GM13976 (cell line): ENCODE measurements at places on chromosomes 2 and 18.

DNA sequence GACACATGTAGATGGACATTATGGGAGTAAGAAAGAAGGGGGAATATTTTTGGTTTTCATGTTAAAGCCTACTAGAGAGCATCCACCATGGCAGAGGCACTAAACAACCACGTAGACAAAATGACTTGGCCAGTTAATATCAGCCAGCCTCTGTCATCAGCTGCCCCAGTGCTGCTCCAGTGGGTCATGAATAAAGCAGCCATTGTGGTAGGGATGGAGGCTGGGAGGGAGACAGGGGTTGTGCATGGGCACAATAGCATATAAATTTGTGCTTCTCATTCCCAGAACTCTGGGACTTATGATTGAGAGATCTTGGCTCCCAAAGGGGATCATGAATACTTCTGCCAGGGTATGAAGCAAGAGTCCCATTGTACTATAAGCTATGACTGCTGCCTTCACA lies 31.1 kb upstream of the CXCR4 start:
- no peak for DNase-seq

- no peak for DNase-seq
These were observed 19.9 kb upstream of the SCYGR1 start for GRCh38 chr2:227407591-227408151.

- DNase-seq: no peak
These were observed 1564.6 kb upstream of the NXPH2 start for GRCh38 chr2:140344838-140345237.

- no peak for DNase-seq
These were observed 67.4 kb downstream of the TXNL1 start for GRCh38 chr18:56570978-56571377.

DNA sequence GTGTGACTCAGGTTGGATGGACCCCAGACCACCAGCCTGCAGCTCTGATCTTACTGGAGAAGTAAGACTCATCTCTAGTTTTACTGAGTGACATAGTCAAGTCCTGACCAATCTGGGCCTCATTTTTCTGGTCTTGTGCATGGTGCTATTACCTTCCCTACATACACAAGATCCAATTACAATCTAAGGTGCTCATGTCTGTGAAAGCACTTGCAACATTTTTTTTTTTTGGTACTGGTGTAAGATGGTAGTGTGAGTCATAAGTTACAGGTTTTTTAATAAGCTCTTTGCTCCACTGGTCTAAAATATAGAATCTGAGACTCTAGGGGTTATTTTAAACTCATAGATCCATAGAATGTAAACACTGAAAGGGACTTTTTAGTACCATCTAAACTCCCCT lies 117.3 kb upstream of the EFEMP1 start:
- DNase-seq: no peak

GRCh38 chr2:157152362-157152761 lies 105.1 kb upstream of the GALNT5 start:
- no peak for DNase-seq

DNA sequence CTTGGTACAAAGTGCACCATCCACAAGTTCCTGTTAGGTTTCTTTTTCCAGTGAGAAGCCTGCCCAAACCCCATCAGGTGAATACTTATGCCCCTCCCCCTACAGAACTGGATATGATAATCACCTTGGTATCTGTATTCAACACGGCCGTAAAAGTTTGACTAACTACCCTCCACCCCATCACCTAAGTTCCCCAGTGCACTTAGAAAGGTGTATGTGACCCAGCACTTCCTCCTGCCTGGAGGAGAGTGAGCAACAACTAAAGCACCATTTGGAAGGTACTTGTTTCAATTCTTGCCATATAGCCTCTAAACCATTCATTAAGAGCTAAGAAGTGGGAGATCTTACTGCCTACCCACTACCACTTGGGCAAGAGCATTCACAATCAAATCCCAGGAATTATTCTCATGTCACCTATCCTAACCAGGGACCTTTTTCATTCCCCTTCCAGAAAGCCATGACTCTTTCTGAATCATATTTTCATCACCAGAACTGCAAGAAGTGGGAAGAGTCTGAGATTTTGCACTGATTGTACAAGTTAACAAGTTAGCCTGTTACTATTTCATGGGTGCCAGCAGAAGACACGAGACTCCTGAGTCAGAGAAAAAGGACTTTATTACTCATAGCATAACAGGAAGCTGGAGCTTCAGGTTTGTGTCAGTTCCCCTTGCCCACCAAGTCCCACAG lies 53.5 kb upstream of the NDUFV2 start:
- no peak for DNase-seq

DNA sequence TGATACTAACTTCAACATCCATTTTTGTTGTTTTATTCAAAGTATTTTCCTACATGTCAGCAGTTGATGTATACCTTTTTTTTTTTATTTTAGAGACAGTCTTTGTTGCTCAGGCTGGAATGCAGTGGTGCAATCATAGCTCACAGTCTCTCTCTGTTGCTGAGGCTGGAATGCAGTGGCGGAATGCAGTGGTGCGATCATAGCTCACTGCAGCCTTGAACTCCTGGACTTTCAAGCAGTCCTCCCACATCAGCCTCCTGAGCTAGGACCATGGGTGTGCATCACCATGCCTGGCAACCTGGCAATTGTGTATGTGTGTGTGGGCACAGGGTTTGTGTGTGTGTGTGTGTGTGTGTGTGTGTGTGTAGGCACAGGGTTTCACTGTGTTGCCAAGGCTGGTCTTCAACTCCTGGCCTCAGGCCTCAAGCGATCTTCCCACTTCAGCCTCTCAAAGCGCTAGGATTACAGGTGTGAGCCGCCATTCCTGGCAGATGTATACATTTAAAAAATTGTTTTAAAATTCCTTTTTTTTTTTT lies 24.8 kb downstream of the SANBR start:
- DNase-seq: no peak

DNA sequence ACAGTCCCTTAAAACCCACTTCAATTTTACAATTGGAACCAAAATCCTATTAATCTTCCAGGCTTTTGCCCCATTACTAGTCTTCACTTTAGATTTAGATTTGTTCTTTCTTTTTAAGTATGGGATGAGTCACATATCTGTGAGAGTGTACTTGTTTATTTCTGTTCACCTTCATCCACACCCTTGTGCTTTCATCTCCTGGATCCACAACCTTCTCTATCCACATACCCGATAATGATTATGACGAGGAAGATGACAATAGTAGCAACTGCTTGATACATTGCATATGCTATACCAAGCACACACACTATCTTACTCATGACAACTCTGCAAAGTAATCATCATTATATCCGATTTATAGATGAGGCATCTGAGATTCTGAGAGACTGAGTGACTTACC lies 297.3 kb downstream of the PLCL1 start:
- DNase-seq: no peak

DNA sequence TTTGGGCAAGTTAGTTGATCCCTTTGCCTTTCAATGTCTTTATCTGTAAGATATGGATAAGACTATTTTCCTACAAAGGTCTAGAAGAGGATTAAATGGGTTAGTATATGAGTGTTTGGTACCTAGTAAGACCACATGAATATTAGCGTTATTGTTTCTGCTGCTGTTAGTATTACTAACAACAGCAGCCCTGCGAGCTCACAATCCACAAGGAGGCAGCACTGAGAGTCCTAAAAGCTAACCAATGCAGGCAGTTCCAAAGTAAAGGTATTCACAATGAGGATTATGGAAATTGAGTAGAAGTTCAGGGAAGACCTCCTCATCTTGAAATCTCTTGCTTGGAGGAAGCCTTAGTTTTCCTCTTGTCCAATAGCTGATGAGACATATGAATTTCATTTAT lies 248.9 kb downstream of the TDRD15 start:
- no peak for DNase-seq

GRCh38 chr2:42328148-42328833 lies 32.7 kb downstream of the COX7A2L start:
- DNase-seq: no peak

- no peak for DNase-seq
These were observed 272.8 kb downstream of the RND3 start for GRCh38 chr2:150214626-150215025.

GRCh38 chr2:192208848-192209247 lies 14.1 kb upstream of the TMEFF2 start:
- no peak for DNase-seq

GRCh38 chr18:77108001-77108692 lies 24.4 kb downstream of the MBP start:
- DNase-seq: no peak

DNA sequence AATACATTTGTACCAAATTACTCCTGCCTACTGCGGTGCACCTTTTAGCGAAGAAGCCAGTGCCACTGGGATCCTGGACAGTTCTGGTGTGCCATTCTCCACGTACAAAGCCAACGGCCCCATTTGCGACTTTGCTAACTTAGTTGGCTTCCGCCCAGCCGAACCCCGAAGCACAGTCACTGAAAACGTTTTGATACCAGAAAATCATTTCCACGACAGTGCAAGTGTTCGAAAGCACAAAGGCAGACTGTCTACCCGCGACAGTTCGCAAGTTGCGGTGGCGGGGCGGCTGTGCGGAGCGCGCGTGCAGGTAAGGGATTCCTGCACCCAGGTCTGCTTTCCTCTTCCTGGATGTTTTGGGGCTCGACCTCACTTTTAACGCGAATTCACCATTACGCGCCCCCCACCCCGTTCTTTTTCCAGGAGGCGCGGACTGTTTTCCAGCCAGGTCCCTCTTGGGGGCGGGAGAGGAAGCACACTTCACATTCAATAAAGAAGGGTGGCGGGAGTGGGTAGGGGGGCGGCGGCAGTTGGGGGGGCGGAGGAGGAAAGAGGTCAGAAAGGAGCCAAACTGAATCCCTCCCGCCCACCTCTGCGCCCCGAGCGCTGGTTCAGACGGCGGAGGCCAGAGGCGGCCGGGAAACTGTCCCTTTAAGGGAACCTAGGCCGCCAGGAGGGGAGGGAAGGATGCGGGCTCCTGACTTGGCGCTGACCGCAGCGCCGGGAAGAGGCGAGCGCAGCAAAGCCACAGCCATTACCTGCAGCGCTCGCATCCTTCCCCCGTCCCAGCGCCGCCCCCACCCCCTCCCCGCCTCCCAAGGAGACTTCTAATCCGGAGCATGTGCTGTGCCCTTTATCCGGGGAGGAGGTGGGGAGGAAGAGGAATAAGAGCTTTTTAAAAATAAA lies 107.4 kb upstream of the KCTD1 start:
- DNase-seq: no peak

GRCh38 chr2:154623819-154624218 lies 74.7 kb upstream of the KCNJ3 start:
- DNase-seq: peak; percentile 17

DNA sequence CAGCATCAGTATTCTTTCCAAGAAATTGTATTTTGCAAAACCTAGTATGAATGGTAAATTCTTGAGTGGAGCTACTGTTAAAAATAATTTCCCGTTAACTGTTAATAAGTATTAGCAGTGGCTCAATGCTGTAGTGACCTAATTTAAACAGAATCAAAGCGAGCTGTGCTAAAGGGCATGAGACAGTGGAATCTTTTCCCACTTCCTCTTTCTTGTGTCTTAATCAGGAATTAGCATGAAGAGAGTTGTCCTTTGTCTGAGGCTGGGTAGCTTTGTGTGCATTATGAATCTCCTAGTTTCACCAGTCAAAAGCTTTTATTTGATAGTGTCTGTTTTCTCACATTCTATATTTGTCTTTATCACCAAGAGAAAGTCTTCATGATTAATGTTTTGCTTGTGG lies 298.8 kb upstream of the GCFC2 start:
- DNase-seq: no peak

DNA sequence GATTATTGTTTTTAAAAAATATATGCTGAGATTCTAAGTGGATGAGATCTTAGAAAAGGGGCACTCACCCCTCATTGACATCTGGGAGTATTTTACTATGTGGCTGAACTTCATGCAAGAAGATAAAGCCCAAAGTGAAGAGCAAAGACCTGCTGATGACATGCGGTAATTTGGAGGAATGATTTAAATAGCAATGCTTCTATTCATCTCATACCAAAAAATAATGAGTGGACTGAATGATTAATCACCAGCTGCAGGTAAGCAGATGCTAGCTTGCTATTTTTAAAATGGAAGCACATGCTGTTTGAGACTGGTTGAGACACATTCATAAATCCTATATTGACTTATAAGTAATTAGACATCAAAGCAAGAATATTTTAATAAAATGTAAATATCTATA lies 12.7 kb upstream of the CDK15 start:
- no peak for DNase-seq

DNA sequence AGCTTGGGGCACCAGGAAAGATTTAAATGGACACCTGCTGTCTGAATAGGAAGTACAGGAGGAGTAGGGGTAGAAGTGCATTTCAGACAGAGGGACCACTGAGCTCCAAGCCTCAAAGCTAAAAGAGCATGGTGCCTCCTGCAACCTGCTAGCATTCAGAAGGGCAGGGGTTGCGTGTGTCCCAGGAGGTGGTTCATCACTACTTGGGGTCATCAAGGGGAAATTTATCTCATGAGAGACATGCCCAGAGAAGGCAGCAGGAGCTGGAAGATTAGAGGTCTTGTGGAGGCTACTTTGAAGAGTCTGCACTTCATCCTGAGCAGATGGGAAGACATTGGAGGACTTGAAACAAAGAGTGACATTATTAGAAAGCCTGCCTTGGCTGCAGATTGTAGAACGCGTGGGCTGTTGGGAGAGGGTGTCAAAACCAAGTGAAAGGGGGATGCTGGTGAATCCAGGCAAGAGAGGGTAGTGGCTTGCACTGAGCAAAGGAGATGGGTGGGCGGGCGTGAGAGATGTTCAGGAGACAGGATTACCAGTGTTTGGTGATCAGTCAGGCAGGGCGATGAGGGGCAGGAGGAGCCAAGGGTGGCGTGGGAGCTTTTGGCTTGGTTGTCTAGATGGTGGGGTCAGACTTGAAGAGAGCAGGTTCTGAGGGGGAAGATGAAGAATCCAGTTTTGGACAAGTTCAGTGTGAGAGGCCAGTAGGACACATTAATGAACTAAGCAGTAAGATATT lies 154.0 kb downstream of the DYSF start:
- DNase-seq: no peak

GRCh38 chr2:241137276-241138190 lies 11.7 kb downstream of the PASK start:
- no peak for DNase-seq

DNA sequence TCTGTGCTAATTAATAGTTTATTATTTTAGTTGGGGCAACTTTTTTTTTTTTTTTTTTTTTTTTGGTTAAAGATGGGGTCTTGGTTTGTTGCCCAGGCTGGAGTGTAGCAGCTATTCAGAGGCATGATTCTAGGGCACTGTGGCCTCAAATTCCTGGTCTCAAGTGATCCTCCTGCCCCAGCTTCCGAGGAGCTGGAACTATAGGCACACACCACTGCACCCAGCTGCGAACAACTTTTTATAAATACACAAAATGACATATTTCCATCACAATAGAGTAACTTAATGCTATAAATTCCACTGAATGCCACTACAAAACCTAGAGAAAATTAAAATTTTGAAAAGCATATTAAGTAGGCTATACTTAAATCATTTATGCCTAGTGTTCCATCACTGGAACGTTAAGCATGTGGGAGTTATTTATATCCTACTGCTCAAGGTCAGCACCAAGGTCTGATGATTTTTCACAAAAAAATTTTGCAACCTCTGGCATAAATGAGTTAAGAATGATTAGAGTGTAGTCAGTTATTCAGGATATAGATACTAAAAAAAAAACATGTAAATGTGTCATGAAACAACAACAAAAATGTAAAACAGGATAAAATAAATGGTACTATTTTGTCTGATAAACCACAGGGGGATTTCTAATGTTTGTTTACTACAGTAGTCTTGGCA lies 46.8 kb downstream of the GFPT1 start:
- no peak for DNase-seq

- DNase-seq: no peak
These were observed 290.2 kb downstream of the PRKCE start for GRCh38 chr2:45941531-45942236.
